DMS 273 treated with DMSO at 0.1 percent for 48 hours (cell line): ENCODE measurements at places on chromosomes 4 and X.

DNA sequence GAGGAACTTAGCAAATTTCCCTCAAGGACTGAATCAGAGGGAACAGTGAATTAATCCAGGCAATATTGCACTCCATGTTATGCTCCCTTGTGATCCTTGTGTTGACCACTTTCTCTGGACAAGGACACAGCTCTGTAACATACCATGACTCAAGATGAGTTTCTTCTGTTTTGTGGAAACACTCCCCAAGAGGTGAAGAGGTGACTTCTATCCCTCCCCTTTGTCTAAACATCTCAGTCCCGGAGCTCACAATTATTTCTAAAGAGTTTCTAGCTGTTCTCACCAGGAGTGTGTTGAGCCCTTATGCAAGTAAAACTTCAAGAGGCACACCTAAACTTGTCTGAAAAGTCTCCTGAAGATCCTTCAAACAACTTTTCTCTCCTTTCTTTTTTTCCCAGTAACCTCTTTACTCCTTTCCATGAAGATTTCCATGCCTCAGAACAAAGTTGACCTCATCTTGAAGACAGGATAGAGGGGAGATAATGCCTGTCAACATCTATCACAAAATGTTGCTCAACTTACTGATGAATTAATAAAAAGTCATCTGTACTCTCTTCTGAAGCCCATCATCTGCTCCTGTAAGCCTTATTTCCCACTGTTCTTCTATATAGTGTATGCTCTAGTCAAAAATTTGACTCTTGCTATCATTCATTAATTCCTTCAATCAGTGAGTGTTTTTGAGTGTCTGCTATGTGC is 429.1 kb downstream of the SPRY1 start:
- no peak for DNase-seq

GRCh38 chr4:64889906-64890610 is 480.8 kb upstream of the TECRL start:
- DNase-seq, result no peak

DNA sequence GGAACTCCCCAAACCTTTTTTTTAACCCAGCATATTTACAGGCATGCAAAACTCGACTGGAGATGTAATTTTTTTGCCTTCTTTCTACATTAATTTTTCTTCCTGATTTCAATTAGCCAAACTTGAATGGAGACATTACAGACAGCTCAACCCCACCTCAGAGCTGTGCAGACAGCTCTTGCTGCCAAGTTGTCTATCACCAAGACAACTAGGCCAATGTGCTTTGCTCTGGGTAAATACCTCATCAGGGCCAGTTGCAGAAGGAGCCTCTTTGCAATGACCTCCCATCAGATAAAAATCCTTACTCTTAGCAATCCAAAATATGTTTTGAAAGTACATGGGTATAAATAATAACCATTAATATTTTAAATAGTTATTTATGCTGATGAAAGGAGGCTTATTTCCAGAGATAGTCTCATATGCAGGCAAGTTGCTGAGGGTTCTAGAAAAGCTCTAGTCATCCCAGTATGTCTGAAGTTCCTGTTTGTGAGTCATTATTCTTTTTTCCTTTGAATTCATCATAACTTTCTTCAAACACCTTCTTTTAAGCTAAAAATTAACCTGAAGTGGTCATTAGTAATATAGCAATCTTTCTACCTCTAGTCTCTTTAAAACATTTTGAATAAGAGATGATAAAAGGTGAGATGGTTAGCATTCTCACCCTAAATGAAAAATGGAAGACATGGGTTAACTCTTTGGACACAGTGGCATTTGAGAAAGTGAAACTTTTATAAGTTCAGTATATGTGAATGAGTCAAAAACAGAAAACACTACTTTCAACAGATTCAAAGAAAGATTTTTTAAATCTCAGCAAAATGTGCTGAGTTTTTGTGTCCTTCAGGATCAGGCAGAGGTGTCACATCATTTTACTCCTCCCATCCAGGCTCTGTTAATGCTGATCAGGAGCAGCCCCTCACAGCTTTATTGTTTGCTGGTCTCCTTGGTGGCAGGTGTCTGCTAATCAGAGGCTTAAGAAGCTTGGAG is 475.5 kb upstream of the FGF16 start:
- DNase-seq, result no peak

- DNase-seq, result no peak
Measured at GRCh38 chrX:48927736-48928382, 9.0 kb upstream of the PIM2 start.

DNA sequence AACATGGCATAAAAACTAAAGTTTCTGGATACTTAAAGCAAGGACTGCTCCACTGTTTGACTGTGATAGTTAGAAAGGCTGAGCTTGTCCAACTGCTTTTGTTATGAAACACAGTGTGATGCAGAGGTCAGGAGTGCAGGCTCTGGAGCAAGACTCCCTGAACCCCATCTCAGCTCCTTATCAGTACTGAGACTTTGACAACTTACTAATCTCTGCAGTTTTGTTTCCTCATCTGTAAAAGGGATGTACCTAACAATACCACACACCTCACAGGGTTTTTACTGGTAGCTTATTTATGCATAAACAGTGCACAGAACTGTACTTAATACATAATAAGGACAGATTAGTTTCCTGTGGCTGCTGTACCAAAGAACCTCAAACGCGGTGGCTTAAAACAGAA is 804.3 kb downstream of the FSTL5 start:
- no peak for DNase-seq

DNA sequence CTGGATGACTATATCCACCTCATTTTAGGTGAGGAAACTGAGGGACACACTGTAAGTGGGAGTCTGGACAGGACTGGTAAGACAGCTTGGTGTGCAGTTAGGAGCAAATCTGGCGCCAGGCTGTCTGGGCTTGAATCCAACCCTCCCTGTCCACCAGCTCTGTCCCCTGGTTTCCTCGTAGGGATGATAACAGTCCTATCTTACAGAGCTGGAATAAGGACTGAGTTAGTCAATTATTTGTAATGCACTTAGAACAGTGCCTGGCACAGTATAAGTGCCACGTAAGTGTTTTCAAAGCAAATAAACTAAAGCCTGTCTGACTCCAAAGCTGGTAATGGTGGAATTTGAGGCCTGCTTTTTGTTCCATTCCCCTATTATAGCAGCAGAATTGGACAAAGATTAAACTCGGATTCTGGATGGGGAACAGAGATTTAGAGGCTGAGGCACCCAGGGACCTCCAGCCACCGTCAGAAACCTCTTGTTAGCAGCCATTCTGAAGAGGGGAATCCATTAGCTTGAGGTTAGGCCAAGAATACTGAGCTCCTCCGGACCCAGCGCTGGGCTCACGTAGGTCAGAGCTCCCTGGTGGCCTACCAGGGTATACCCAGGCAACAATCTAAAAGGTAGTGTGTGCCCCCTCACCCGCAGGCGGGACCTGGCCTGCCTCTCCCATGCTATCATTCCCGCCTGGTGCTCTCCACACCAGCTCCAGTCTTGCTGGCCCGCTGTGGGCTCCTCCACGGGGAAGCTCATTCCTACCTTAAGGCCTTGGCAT is 102.1 kb downstream of the UCHL1 start:
- DNase-seq, result peak; percentile 73

DNA sequence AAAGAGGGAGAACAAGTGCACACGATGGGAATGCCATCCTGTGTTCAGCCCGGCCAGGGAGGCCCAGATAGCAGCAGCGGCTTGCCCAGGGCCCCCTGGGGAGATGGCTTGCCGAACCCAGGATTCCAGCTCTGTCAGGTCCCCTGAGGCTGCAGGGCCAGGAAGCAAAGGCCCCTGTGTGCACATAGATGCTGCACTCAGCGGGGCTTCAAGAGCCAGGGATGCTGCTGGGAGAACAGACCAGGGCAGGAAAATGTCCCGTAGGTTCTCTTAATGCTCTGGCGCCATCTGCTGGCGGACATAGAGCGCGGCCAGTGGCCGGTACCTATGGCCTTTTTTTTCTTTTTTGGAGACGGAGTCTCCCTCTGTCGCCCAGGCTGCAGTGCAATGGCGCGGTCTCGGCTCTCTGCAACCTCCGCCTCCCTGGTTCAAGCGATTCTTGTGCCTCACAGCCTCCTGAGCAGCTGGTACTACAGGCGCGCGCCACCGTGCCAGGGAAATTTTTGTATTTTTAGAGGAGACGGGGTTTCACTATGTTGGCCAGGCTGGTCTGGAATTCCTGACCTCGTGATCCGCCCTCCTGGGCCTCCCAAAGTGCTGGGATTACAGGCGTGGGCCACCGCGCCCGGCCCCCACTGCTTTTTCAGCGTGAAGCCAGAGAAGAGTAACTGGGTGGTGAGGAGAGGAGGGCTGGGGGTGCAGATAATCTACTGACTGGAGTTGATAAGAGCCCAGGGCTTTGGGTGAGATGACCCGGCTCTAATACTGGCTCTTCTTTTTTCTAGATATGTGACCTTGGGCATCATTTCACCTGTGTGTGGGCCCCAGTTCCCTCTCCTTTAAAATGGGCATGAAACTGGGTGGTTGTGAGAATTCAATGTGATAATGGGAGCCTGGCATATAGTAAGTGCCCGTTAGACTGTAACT is 22.5 kb downstream of the MED28 start:
- peak; percentile 57 for DNase-seq

DNA sequence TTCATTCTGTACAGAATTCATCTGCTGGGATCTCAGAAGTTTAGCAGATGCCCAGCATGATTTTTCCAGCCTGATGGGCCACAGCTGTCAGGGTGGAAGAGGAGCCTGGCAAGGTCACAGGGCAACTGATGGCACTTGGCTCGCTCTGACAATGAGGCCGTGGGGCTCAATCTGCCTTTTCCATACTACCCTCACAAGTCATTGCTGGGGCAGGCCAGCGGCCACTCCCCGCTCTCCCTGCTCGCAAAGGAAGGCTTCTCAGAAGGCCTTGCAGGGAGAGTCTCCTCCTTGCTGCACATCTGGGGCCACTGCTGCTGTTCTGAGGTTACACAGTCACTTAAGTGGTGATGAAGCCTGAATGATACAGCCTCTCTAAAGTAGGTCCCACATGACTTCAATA is 349.1 kb downstream of the NR3C2 start:
- DNase-seq, result no peak

DNA sequence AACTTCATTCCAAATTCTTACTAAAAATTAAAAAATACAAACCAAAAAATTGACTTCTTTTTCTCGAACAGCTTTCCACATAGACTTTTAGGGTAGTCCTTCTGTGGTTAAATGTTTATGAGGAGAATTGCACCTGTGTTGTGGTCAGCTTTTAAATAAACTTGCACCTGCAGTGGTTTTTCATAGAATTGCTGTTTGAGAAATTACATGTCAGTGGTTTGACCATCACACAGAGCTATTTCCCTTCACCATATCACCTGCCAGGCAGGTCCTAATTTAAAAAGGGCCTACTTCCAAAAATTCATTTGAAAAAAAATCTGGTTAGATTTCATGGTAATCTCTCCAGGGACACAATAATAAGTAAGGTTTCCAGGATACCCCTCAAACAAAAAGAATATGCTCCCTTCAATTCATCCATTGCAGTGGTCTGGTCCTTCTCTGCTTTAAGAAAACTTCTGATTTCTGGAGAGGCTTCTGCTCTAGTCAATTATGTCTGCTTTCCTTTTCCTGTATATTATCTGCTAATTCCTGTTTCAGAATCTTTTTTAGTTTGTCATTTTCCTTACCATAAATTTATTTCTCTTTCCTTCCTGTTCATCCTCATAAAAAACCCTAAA is 9.8 kb upstream of the UTP3 start:
- no peak for DNase-seq

DNA sequence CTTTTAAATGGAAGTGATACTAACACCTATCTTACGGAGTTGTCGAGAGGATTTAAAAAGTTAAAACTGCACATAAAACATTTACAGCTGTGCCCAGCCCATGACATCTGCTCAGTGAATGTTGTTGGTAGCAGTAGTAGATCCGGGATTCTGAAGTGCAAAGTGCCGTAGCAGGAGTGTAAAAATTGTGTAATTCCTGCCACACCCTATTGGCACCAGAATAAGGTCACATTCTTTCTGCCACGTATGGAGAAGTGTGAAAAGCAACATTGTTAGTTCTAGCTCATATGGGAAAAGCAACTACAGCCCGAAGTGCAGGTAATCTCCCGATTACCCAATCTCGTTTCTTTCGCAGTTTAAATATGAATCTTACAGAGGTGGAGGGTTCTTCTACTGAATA is 31.2 kb downstream of the PRIMPOL start:
- DNase-seq, result no peak

- no peak for DNase-seq
Measured at GRCh38 chr4:67691328-67691727, 9.6 kb downstream of the UBA6 start.

- no peak for DNase-seq
Measured at GRCh38 chr4:20044502-20044911, 207.2 kb upstream of the SLIT2 start.

DNA sequence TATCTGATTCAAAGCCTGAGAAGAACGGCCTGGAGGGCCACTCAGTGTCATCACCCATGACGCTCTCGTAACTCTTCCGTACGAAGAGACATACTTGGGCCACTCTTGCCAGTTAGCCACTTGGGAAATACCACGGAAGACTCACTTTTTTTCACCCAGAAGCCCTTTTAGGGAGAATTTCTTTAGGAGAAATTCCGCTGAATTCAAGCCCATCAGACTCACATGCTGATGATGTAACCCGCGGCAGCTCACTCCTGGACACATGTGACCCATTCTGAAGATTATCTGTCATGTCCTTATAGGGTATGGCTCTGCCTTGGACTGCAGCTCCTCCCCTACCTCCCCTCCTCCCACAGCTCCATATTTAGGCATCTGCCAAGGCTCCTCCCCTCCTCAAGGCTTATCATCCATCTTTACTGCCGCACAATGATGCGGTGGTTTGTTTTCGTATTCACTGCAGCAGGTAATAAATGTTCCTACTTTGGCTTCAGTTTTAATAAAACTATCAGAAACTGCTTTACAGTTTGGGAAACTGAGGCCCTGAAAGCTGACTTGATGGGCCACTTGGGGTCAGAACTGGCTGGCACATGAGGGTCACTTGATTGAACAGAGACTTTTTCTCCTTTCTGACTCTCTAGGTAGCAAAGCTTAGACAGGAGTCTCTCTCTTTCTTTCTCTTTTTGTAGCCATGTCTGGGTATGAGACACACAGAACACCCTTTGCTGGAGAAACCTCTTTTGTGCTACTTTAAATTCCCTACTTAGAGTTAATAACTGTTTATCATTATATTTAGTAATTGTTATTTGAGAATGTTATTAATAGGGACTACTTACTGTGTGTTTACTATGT is 42.1 kb downstream of the RHOH start:
- no peak for DNase-seq

- no peak for DNase-seq
Measured at GRCh38 chr4:176539091-176539784, 219.5 kb downstream of the SPCS3 start.

- no peak for DNase-seq
Measured at GRCh38 chrX:73215246-73215645, 595 bp upstream of the NAP1L2 start.

DNA sequence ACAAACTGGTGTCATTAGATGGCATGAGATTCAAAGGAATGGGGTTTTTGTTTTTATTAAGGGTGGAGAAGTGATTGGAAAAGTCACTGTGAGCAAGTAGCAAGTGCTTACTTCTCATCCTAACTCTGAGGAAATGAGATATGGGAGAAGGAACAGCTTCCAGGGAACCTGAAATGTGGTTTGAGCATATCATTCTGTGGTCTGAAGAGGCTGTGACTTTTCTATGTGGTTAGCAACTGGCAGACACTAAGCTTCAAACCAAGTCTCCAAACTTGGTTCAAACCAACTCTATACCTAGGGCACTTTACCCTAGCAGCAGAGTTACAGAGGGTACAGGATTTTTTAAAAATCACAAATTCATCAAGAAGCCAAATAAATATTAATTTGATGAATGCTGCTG is 58.2 kb downstream of the DCLK2 start:
- DNase-seq, result no peak
